Stimulated activated CD8-positive, alpha-beta memory T cell treated with anti-CD3 and anti-CD28 coated beads, Interleukin-4, amount 100 ng/mL, for 1 hour (primary cell): ENCODE measurements at places on chromosomes 6 and 20.

GRCh38 chr6:29759457-29759856 is 36.2 kb downstream of the HLA-F start:
- DNase-seq = no peak

- DNase-seq = no peak
Measured at GRCh38 chr20:9492067-9492466, 22.3 kb upstream of the LAMP5 start.

DNA sequence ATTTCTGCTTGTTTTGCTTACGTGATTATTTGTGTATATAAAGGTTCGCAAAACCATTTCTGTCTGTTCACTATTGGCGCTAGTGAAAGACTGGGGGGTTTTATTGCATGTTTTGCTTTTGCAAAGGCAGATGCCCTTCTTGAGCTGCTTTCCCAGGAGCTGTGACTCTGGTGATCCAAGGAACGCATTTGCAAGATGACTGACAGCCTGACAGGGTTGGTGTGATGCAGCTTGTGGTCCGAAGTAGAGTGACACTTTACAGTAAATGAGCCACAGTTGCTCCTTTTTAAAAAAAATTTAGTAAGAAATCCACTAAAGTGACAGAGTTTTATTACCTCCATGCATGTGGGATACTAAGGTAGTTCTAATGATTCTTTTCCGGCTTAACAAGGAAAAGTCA is 73.7 kb downstream of the TPD52L1 start:
- no peak for DNase-seq

DNA sequence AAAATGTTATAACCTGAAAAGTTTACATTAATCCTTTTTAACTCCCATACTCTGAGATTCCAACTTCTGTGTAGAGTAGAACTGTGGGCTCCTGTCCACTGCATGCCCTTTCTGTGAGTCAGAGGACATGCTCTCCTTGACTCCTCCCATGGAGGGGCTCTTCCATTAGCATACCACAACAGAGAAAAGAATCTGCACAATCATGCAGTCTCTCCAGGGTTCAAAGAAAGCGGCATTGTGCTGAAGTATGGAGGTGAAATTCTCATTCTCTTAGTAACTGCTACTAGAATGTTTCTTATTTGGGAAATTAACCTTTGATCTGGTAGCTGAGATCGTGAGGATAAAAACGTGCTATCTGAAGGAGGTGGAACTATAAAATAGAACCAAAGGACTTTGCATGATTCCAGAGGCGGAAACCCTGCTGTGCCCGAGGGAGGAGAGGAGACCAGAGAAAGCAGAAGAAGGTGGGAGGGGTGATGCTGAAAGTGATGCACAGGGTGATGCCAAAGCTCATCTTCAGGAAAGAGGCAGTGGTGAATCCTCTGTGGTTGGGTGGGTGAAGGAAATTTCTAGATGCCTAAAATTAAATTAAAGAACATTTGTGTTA is 202.2 kb upstream of the PCSK2 start:
- DNase-seq = no peak

DNA sequence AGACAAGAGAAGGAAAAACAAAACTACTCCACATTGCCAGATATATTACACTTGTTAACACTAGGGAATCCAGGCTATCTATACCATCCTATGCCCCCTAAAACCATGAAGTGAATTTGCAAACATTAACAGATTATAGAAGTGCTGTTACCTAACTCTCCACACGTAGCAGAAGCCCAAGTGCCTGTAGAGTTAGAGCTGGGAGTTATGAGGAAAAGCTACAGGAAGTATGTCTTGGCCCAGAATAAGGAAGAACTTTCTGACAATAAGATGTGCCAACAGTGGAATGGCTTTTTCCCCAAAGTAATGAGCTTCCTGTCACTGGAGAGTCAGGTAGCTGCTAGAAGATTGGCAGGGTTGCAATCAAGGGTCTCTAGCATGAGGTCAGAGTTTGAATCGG is 32.5 kb downstream of the ADGRG6 start:
- no peak for DNase-seq

DNA sequence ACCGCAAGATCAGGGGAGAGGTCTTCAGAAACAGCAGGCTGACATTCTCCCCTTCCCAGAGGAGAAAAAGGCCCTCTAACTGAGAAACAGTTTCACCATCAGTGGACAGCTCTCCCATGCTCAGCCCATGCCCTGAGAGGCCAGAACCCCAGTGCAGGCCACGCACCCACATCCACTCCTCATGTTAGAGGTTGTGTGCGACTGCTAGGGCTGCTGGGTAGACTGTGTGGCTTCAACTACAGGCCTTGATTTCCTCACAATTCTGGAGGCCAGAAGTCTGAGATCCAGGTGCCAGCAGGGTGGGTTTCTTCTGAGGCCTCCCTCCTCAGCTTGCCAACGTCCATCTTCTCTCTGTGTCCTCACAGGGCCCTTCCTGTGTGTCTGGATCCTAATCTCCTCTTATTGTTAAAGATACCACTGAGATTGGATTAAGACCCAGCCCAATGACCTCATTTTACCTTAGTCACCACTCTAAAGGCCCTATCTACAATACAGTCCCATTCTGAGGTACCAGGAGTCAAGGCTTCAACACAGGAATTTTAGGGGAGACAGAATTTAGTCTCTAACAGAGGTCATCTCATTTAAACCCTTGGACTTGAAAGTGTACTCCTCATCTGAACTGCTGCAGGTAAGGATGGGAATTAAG is 67.7 kb upstream of the CD93 start:
- no peak for DNase-seq

DNA sequence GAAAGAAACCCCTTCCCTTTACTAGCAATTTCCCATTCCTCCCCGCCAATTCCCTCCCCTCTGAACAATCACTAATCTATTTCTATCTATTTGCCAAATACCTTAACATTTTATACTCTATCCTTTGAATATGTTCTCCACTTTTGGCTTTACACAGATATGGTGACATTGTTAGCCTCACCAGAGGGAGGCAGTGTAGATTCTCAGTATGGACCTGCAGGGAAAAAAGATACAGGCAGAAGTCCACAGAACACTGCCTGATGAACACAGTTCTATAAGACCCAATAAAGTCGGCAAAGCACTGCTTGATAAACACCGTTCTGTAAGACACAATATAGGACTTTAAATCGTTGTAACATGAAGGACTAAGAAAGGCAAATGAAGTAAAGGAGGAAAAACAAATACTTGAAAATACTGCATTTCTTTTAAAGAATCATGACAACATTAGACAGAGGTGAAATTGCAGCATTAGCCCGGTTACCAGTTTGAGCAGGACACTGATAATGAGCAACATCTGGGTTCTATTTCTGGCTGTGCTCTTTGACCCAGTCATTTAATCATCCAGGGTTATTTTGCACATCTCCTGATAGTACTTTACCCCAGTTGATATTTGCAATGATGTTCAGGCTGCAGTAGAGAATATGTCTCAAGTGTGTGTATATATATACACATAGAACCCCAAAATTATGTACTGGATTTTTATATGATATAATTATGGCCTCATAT is 296.8 kb downstream of the UTRN start:
- no peak for DNase-seq

DNA sequence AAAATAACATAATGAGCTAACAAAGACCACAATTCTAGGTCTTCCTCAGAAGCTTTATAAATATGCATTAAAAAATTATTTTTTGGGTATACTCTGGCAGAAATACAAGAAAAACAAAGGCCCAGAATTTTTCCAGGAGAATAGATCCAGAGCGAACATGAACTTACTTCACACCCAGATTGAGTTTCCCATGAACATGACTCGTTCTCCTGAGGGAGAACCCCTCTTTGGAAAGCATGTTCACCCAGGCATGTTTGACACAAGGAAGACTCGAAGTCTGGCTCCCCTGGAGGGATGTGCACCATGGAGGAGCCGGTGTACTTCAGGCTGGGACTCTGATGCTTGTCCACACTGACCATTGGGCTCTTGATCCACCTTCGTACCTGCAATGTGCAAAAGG is 56.1 kb downstream of the SGK1 start:
- no peak for DNase-seq

DNA sequence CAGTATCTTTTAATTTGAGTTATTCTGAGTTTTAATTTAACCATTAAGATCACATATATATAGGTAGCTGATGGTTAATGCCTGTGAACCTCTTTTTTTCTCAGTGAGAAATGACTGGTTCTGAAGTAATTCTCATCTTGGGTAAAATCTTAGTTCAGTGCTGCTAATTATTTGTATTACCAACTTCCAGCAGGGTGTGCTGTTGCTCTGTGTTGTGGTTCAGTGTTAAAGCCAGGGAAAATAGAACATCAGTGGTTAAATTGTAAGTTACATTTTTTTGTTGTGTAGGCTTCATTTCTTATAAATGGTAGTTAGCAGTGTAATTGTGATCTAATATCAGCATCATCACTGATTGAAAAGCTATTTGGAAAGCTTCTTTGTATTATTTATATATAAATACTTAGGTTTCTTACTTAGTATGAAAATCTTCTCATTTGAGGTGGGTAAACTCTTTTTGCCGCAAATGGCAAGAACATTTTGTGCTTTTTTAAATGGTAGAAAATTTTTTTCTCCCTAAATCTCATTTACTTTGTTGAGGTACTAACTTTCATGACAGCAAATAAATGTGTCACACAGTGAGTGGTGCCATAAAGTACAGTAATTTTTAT is 43.7 kb downstream of the CDC5L start:
- no peak for DNase-seq

GRCh38 chr6:15885624-15886023 is 222.8 kb upstream of the DTNBP1 start:
- DNase-seq = no peak

DNA sequence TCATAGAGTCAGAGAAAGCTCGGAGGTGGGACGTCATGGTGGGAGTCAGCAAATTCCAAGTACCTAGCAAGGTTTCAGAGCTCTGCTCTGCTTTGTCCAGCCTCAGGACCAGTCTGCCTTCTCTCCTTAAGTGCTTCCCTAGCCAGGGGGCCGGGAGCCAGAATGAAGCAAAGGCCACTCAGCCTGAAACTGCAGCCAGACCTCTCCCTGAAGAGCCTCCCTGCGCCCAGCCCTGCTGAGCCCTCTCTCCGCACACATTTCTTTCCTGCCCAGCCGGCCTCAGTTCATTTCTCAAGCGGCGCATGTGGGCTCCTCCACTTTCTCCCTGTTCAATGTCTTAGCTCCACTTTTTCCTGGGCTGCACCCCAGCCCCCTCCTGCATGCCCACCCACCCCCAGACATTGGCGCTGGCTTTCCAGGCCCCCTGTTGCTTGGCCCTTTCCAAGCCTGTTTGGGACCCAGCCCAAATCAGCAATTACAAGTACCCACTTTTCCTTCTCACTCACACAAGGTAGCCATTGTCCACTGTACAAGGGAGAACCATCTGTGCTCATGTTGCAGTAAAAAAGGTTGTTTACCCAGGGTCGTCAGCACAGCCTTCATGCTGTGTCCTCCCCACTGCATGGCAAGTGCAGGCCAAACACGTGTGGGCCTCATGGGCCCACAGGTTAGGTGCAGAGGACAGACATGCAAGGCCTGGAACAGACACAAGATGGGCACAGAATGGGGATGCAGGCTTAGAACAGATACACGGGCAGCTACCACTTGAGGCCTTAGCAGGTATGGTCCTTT is 147.1 kb downstream of the MRPL14 start:
- DNase-seq = no peak

- DNase-seq = no peak
Measured at GRCh38 chr20:24987873-24988835, 4.4 kb downstream of the APMAP start.

DNA sequence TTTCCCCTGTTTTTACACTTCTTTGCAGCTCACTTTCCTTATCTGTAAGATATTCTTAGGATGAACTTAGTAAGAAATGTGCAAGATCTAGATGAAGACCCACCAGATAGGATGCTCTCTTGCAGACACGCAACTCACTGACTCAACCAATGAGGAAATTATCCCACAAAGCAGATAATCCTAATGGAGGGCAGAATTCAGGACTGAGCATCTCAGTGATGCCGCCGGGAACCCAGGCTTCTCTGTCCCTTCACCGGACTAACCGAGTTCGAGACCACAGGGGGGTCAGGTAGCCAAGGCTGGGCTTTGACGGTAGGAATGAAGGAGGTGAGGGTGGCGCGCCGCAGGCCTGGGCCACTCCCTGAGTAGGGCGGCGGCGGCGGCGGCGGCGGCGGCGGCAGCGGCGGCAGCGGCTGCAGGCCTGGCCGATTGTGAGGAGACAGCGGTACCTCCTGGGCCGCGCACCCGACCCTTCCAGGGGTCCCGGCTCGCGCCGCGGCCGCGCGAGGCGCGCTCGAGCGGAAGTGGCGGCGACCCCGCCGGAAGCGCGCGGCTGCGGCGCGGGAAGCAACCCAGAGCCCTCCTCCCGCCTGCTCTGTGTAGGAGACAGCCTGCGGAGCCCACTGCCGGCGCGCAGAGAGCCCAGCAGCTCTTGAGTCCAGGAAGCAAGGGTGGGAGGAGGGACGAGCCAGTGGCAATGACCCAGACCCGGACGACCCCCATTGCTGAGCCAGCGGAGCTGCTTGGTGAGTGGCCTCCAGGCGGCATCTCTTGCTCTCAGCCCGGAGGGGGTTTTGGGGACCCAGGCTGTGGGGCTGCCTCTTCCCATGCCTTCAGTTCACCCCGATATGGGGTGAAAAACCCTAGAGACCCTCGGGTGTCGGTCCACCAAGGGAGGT is at the start of gene KHDC1:
KHDC1 (minus strand) TSS at position 526 of the 899 bp plus-strand sequence. CDS start 20,679 bp downstream, outside the sequence.
- peak; percentile 15 for DNase-seq

DNA sequence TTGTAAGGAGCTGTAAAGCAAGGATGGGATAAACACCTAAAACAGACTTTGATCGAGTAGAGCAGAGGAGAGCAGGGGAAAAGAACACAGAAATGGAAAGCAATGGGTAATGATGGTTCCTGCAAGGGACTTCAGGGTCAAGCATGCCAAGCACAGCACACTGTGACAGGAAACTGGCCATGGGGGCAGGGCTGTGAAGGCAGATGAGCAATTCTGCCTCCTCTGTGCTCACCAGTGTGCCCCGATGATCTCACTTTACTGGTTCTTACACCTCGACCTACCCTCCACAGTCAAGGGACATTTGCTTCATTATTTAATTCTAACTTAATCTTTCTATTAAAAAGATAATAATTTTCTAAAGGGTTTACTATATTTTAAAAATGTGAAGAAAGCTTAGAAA is 21.6 kb upstream of the MYB start:
- no peak for DNase-seq

GRCh38 chr6:68317366-68317765 is 317.7 kb upstream of the ADGRB3 start:
- no peak for DNase-seq

- DNase-seq = no peak
Measured at GRCh38 chr20:50429412-50429811, 80.8 kb upstream of the PTPN1 start.

GRCh38 chr20:10565922-10566897 is 107.6 kb downstream of the JAG1 start:
- DNase-seq = no peak

GRCh38 chr20:22916021-22916842 is 118.9 kb upstream of the SSTR4 start:
- no peak for DNase-seq
